Cardiac fibroblast (primary cell): ENCODE measurements at places on chromosomes 2 and 18.
A peak's percentile ranks its signal among the peaks of the same experiment; 100 is the strongest.

DNA sequence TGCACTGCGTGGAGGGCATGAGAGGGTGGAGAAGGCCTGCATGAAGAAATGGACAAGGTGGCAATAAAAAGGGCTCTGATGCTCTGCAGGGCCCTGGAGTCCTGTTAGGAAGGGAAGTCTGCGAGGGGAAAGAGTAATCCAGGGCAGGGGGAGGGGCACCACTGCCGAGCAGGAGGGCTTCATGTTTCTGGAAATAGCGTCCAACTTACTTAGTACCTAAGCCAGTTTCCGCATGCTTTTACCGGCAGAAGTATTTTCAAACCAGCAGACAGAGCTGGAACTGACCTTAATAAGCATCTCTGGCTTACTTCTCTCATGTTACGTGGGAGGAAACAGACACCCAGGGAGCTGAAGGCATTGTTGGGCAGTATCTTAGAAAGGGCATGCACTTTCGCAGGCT is 156.7 kb downstream of the GALNT14 start:
- peak; percentile 1 for DNase-seq

- no peak for DNase-seq
Measured at GRCh38 chr2:174235680-174236079, 12.7 kb downstream of the OLA1 start.

- no peak for DNase-seq
Measured at GRCh38 chr2:112257575-112257974, 2.7 kb upstream of the ZC3H8 start.

GRCh38 chr2:57892920-57893319 is 153.7 kb upstream of the VRK2 start:
- no peak for DNase-seq

DNA sequence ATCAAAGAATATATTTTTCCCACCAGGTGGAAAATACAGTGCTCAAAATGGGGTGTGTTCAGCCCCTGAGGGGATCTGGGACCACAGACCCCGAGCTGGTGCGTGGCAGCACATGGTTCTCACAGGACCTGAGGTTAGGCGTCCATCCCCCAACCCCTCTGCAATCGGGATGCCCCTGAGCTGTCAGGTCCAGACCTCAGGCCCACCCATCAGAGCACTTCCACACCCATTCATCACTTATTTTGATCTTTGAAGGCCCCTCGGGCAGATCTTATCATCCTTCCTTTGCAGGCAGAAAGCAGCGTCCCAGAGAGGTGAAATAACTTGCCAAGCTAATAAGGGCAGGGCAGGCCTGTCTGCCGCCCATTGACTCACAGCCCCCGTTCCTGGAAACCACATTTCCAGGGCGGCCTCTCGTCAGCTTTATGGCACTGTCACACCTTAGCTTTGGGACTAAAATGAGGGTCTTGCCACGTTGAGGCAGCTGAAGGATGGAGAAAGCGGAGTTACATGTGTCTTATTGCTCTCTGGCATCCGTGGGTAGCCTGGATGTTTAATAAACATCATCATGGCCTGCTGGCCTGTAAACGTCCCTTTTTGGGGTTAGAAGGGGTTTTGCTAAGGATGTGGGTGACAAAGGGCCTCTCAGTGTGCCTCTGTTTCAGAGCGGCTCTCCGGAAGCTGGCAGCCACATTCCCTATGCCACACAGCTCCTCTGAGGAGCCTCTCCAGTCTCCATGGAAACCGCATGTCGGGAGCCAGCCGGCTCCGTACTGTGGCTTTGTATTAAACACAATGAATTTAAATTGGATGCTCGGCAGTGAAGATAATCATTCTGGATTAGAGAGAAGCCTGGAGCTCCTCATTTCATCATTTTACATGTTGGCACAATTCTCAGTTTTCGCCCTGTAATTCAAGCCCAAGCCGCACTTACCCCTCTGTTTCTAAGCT is 58.3 kb upstream of the MAPRE3 start:
- no peak for DNase-seq

DNA sequence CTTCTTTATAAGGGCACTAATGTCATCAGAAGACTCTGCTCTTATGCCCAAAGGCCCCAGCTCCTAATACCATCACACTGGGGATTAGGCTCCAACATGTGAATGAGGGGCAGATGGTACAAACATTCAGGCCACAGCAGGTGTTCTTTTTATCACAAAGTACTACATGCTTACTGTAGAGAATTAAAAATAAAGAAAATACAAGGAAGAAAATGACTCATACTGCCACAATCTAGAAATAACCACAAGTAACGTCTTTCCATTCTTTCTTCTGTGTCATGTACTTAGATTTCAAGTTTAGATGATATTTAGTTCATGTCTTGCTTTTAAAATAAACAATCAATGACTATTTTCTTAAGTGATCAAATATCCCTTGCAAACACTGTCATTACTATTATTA is 100.3 kb upstream of the NEDD4L start:
- DNase-seq = peak; percentile 46

DNA sequence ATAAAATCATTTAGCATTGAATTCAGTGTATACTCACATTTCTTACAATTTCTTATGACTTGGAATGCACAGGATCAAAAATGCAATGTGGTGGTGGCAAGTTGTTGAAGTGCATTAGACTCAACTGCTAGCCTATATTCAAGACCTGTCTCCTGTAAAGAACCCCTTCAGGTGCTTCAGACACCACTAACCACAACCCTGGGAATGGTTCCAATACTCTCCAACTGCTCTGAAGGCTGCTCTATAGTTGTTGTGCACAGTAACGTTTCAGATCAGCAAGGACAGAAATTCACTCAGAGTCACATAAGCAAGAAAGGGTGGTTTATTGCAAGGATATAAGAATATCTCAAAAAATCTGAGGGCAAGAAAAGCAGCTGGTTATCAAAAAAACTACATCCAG is 6.5 kb downstream of the GKN1 start:
- DNase-seq = no peak

DNA sequence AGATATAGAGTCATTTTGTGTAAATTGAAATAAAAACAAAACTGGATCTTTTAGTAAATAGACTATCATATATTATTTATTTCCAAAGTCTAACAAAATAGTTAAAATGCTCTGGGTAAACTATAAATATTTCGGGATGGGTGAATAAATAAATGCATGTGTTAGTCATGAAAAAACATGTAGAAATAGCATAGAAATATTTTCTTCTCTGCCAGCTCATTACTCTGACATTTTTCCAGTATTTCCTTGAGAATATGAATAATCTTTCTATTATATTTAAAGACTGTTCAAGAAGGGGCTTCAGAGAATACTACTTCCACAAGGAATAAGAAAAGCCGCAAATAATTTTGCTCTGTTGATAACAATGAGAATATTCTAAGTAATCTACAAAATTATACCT is 880.4 kb downstream of the TRIB2 start:
- DNase-seq = peak; percentile 45

GRCh38 chr18:2797951-2798350 is 48.9 kb upstream of the EMILIN2 start:
- no peak for DNase-seq
